ENCODE measurements at places on chromosomes 13 and 19.

- no peak for DNase-seq
These were observed 99.6 kb upstream of the HTR2A start for GRCh38 chr13:46996316-46997030.

DNA sequence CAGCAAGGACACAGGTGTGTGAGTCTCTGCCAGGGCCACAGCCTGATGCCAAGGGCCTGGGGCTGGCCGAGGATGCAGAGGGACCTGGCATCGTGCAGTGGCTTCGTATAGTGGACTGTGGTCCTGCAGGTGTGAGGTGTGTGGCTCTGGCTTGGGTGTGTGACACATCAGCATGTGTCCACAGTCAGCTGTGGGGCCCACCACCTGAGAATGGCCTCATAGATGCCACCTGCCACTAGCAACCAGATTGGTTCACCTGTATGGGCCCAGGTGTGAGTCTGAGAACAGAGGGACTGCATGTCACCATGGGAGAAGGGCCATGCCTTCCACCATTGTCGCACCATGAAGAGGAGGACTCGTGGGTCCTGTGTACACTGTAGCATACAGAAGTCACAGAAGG, 2.4 kb downstream of the PPP1R14A start:
- no peak for DNase-seq

DNA sequence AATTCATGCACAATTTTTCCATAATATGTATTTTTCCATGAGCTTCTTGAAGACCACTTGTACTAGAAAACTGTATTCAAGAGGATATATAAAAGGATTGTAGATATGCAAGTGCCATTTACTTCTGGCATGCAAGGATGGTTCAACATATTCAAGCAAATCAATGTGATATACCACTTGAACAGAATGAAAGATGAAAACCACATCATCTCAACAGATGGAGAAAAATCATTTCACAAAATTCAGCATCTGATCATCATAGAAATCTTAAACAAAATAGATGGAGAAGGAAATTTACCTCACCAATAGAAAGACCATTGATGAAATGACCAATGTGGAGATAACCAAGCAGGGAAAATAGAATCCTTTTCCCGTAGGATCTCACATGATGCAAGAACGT, 5.1 kb upstream of the ZNF816 start:
- no peak for DNase-seq

- DNase-seq: no peak
These were observed 23.9 kb upstream of the SPART start for GRCh38 chr13:36370108-36370429.

DNA sequence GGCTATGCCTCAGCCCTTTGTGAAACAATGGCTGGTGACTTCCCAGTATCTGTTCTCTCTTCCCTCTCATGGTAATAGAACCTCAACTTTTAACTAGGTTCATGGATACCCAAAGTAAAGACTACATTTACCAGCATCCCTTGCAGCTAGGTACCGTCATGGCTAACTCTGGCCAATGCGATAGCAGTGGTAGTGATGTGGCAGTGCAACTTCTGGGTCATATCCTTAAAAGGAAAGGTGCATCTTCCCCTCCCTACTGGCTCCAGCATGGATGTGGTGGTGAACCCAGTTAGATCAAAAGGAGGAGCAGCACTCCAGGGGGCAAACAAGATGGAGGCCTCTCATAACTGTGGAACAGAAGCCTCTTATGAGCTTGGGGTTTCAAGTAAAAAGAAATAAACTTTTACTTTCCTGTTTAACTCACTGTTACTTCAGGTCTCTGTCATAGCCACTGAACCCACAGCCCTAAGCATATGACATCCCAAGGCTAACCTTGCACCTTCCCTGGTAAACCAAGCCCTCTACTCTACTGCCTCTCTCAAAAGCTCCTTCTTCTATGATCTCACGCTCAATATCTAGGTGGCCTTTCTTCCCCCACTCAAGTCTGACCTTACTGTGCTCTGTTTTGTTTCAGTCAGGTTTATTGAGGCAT, 104.4 kb downstream of the DOCK9 start:
- DNase-seq: no peak

GRCh38 chr13:100511466-100511865, 77.1 kb downstream of the GGACT start:
- DNase-seq: no peak

DNA sequence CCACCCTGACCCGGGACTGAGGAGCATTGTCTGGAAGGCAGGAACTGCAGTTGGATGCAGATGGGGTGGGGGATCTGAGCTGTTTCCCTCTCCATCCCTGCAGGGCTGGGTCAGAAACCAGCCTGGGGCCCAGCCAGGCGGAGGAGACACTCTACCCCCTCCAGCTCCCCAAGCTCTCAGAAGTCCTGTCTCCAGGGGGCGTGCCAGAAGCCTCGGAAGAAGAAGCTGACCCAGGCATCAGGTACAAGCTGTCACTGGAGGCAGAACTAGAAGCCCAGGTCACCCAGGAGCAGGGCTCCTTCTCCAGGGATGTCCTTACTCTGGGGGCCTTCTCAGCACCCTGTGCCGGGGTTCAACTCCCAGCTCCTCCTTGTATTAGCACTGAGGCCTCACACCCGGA, 15.5 kb downstream of the SIX5 start:
- DNase-seq: no peak

- DNase-seq: no peak
These were observed 35.2 kb downstream of the SLC15A1 start for GRCh38 chr13:98717256-98717655.

- no peak for DNase-seq
These were observed 1431.9 kb upstream of the PCDH20 start for GRCh38 chr13:62847520-62847919.

- DNase-seq: no peak
These were observed 19.3 kb downstream of the GADD45B start for GRCh38 chr19:2495130-2495641.

DNA sequence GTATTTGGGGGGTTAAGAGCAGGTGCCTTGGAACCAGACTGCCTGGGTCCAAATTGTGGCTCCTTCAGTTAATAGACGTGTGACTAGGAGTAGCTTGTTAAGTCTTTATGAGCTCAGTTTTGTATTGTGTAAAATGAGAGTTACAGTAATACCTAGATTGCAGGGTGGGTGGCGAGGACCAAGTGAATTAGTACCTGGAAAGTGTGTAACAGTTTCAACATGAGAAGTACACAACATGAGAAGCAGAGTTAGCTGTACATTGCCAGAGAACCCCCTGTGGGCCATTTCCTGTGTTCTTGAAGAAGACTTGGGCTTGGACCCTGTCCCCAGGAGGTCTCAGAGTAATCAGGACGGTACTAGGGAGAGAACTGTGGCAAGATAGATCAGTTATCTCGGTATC, 36.8 kb downstream of the PPP2R1A start:
- DNase-seq: no peak

- DNase-seq: no peak
These were observed 4.8 kb upstream of the ANGPTL8 start for GRCh38 chr19:11234486-11235075.

GRCh38 chr13:77374786-77375185, 47.9 kb upstream of the MYCBP2 start:
- no peak for DNase-seq

DNA sequence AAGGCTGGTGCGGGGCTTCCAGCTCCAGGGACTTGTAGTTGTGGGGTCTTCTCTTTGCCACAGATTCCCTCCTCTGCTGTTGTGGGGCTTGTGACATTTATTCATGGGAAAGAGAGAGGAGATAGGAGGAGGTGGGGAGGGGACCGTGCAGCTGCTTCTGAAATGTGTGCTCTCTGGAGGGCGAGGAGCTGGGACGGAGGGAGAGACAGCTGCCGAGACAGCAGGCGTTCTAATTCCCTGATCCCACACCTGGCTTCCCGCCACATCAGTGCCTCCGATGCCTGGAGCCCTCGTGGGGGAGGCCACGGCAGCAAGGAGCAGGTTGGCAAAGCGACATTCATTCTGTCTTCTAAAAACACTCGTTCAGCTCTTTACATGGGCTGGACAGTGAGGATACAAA, 164.4 kb downstream of the USP12 start:
- DNase-seq: no peak

DNA sequence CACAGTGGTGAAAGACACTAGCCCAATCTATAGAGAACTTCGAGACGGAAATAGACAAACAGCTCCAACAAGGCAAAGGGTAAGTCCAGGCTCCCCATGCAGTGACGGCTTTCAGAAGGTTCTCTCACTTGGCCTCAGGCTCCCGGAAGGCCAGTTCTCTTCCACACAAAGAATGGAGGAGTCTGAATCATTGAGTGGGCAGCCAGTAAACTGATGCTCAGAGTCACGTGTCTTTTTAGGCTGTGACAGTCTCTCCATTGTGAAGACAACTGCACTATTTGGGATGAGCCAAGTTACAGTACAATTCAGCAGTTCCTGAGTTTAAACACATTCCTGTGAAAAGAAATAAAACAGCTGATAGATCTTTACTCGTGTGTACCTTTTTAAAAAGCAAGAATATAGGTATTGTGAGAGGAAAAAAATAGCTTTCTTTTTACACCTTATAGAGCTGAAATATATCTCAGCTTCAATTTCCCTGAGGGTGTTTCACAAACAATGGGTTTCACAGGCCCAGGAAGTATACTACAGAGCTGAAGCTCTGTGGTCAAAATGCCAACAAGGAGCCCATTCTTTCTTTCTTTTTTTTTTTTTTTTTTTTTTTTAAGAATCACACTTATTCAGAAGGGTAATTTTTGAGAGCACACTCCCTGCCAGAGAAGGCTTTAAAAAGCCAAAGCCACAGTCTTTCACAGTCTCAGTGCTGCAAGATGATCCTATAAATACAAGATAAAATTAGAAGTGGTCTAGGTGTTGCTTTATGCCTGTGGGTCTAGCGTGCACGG, 135.1 kb downstream of the FREM2 start:
- DNase-seq: no peak

- DNase-seq: no peak
These were observed 6.6 kb downstream of the SH2D3A start for GRCh38 chr19:6760606-6761005.

DNA sequence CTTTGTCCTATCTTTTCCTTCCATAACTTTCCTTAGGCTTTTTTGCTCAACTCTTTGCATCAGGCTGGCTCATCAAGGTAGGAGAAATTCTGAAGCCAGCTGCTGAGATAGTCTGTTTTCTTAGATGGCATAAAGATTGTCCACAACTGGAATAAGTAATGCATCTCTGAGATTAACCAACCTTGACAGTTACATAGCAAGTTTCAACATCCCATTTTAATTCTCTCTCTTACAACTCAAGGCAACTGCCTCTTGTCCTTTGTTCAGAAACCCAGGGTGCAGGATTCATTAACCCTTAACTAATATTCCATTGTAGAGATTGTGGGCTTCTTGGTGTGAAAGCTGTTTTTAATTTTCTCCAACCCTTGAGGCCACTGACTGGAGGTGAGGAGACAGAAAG, 239.2 kb downstream of the LACC1 start:
- DNase-seq: no peak

GRCh38 chr13:62678039-62678438, 1262.4 kb upstream of the PCDH20 start:
- no peak for DNase-seq

DNA sequence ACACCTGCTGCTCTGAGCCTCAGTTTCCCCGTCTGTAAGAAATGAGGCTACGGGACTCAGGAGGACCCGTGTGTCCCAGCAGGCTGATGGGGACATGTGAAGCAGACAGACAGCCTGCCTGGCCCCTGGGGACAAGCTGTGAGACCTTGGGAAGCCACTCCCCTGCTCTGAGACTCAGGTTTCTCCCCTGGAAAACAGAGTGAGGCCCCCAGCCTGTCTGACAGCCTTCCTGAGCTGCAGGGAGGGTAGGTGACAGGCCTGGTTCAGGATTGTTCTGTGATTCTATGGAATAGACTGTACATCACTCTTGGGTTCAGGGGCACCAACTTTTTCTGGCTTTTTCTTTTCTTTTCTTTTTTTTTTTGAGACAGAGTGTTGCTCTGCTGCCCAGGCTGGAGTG, 2.9 kb upstream of the NTF4 start:
- no peak for DNase-seq

DNA sequence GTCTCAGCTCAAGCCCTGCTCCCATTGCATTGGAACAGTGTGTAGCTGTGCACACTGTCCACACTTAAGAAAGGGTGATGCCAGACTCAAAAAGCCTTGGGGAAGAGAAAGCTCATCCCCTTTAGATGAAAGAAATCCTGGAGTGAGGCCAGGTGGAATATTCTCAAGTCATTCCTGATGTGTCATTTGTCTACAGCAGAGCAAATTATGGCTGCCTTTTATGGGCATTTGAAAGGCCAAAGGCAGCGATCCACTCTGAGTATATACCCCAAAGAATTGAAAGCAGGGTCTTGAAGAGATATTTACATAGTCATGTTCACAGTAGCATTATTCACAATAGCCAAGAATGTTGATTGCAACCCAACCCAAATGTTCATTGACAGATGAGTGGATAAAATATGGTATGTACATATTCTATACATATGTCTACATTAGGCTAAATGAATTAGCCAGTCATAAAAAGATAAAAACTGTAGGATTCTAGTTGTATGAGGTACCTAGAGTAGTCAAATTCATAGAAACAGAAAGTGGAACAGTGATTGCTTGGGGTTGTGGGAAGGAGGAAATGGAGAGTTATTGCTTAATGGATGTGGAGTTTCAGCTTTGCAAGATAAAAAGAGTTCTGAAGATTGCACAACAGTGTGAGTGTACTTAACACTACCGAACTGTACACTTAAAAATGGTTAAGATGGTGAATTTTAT, 214.9 kb downstream of the KCNRG start:
- DNase-seq: no peak

DNA sequence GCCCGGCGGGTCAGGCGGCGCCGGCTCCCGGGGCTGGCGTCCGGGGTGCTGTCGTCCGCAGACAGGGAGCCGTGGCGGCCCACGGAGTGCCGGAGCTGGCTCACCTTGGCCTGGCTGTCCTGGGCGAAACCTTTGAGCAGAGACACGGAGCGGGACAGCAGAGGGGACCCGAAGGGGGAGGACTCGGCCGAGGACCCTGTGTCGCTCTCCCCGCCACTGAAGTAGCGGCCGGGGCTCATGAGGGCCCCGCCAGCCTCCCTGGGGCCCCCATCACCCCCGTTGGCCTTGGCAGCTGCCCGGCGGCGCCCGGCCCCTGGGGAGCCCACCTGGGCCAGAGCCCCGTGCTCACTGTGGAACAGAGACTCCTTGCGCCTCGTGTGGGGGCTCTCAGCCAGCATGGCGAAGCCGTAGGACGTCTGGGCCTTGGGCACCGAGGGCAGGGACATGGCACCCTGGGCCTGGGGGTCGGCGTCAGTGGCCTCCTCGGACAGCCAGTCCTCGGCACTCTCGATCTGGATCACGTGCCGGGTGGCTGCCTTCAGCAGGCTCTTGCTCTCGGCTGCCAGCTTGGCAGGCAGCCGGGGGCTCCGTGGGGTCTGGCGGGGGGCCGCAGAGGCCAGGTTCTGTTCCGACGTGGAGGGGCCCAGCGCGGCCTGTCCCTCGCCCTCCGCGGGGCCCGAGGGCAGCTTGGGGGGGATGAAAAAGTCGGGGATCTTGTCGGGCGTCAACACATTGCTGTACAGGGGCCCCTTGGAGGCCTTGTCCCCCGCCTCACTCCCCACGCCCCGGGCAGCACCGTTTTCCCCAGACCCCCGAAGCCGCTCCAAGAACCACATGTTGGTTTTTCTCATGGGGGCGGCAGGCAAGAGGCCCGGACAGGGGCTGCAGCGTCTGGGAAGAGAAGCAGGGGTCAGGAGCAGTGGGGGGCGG, 1.2 kb downstream of the C2CD4C start:
- DNase-seq: no peak

- no peak for DNase-seq
These were observed 393.7 kb downstream of the NDFIP2 start for GRCh38 chr13:79874396-79875360.

GRCh38 chr19:34409189-34410164, 5.3 kb downstream of the PDCD2L start:
- no peak for DNase-seq

- DNase-seq: no peak
These were observed 10.6 kb downstream of the FZR1 start for GRCh38 chr19:3516675-3517207.

GRCh38 chr13:72875233-72875632, 93.3 kb downstream of the PIBF1 start:
- no peak for DNase-seq

Data from KG1 (cell line).